Muscle of leg (tissue), 16 donors: ENCODE measurements at places on chromosomes 4 and X. TPM values are rescaled to one million over a fixed set of nuclear protein-coding genes. Genes with fewer than 3 reads are reported as not detected.

DNA sequence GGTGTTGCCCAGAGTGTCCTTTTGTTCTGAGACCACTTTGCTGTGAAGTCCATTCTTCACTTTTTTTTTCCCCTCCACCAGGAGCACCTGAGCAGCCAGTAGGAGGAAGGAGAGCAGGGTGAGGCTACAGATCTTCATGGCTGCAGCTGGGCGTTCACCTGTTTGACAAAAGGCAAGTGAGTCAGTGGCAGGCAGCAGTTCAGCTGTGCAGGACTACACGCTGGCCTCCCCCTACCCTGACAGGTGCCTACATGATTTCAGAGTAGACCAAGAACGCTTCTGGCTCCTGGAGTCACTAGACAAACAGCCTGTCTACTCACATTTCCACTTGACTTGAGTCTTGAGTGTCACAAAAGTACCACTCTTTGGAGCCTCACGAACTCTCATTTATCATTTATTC, 2.0 kb downstream of the FGFBP1 start:
- no peak for DNase-seq

DNA sequence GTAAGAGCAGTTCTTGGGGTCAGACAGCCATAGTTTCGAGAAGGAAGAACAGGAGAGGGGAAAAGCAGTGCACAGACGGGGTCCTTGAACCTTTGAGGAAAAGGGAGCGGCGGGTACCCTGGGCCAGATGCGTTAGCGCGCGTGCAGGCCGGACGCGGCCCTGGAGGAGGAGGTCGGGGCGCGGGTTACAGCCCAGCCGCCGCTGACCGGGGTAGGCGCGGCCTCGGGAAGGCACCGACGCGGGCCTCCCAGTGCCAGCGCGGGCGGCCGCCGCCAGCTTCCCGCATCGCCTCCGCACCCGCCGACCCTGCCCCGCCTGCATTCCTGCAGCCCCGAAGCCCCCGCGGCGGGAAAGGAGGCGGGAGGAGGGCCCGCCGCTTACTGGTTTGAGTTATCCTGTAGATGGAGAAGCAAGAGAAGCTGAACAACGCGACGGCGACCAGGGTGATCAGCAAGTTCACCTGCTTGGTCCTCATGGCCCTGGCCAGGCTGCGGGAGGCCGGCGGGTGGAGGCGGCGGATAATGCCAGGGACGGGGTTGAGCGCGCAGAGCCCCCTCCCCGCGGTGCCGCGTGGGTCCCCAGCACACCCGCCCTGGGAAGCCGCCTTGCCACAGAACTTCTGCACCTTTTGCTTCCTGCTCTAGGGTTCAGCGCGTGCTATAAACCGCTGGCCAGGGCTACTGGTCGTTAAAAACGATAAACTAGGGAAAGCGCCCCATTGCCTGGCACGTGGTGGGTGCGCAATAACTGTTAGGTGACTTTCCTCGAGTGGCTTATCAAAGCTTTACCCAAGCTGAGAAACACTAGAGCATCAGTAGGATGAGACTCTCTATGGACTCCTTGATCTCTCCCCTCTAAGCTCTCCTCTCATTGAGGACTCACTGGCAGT, at the start of gene MGAT4D:
Gene MGAT4D, minus strand, starts transcription at position 547 of the 890 bp plus-strand sequence. Its CDS starts 71 bp downstream, at position 476.
- peak; percentile 0 for DNase-seq

GRCh38 chrX:155330992-155331391, 3.4 kb downstream of the CLIC2 start:
- no peak for DNase-seq

- DNase-seq: no peak
Observed at GRCh38 chrX:115452251-115452650, 108.7 kb upstream of the PLS3 start.

DNA sequence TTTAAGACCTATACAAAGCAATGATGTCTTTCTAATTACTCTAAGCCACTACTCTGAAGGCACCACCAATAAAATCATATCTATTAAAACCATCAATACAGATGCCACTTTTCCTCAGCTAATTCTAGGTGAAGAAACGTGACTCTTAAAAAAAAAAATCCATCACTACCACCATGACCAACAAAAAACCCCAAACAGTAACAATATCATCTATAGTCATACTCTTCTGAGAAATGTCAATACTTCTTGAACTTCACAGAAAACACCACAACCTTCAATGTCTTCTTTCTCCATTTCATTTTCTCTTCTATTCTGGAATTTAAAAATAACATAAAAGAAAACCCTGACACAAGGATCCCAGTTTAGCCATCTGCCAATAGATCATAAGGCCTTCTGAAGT, 35.7 kb downstream of the CASK start:
- no peak for DNase-seq

- DNase-seq: no peak
Observed at GRCh38 chr4:96845819-96846218, 1005.9 kb downstream of the PDHA2 start.

DNA sequence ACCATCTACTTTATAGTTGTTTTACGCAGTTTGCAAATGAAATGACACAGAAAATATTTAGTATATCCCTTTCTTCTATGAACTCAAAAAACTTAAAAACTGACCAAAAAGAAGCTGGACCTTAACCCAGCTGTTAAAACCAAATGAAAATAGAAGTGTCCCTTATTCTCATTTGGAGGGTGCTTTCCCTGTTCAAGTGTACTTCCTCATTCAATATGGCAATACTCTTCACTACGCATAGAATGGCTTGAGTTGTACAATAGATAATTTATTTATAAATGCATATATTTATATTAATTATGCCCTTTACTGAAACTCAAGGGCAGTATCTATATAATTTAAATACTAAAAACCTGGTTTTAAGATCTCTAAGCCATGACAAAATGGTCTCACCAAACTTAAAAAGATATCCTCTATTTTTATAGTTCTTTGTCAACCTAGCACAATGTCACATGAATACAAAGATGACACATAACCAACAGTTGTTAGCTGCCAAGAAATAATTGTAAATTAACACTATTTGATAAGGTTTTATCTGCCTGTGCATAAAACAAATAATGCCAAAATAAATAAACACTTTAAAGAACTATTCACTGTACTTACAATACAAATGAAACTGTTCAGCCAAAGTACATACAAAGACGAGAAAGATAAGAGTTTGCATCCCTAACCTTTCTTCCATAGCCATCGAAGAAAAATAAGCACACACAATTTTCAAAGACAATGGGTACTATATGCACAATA, 25.2 kb downstream of the YTHDC1 start:
- no peak for DNase-seq

The SLC38A5 gene
- 6.0 TPM for polyA plus RNA-seq

GRCh38 chr4:5891563-5892322, 1.1 kb downstream of the CRMP1 start:
- DNase-seq: no peak

GRCh38 chrX:105461016-105461415, 240.5 kb upstream of the TEX13A start:
- no peak for DNase-seq

- no peak for DNase-seq
Observed at GRCh38 chr4:124590480-124590879, 122.1 kb downstream of the ANKRD50 start.

DNA sequence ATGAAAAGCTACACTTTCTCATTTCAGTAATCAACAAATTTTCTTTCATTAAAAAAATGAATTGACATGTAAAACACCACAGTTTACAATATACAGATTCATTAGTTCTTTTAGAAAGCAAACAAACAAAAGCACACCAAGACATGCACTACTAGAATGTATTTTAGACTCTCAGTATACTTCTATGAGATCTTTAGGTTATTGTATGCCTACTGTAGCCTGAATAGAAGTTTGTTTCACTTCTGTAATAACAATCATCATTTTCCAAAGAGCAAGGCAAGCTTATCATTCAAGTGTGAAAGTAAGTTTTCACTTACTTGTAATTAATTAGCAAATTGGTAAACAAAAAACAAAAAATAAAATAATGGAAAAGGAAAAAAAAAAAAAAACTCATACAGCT, 24.9 kb downstream of the CXXC4 start:
- no peak for DNase-seq

DNA sequence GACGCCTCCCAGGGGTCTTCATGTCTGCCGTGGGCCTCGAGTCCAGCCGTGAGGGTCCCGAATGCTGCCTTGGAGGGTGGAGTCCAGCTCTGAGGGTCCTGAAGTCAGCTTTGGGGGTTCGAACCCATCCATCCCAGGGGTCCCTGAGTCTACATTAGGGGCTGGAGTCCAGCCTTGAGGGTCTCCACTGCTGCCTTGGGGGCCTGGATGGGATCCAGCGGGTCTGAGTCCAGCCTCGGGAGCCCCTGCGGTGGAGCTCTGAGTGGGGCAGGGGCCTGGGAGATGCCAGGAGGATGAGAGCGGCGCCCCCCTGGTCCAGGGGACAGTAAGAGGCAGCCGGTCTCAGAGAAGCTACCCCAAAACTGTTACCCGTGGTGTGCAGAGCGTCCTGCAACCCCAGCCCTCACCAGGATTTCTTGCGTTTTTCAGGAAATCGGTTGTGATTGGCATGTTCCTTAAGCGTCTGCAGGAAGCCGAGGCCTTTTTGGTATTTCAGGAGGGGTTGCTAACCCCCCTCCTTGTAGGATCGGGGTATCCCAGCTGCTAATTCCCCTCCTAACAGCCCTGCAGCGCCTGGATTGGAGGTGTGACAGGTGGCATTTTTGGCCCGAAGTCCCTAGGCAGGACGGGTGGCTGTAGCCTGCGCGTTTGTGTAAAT, 1.7 kb upstream of the GTPBP6 start:
- peak; percentile 39 for DNase-seq

- no peak for DNase-seq
Observed at GRCh38 chr4:38411092-38411491, 252.9 kb upstream of the KLF3 start.

The TMSB15C gene
- 8.4 TPM for polyA plus RNA-seq

The CT45A2 gene
- polyA plus RNA-seq: not detected

DNA sequence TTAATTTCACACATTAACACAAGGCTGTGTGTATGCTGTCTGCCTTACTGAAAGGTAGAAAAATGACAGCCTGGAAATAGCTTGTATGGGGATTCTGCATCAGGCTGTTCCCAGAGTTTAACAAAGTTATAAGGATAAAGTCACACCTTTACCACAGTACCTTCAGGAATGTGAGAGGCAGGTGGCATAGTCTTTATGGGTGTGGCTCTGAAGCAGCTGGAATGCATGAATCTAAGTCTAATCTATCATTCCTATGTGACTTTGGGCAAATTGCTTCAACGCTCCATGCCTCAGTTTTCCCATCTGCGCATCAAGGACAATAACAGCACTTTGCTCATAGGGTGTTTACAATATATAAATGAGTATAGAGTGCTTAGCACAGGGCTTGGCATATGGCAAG, 84.2 kb upstream of the EGFL6 start:
- no peak for DNase-seq

- peak; percentile 84 for DNase-seq
Observed at GRCh38 chrX:12946838-12947544, 27.9 kb upstream of the TMSB4X start.

- DNase-seq: no peak
Observed at GRCh38 chr4:73856518-73856917, 3.4 kb downstream of the PF4V1 start.

- peak; percentile 38 for DNase-seq
Observed at GRCh38 chr4:127604949-127605709, 27.6 kb upstream of the INTU start.

DNA sequence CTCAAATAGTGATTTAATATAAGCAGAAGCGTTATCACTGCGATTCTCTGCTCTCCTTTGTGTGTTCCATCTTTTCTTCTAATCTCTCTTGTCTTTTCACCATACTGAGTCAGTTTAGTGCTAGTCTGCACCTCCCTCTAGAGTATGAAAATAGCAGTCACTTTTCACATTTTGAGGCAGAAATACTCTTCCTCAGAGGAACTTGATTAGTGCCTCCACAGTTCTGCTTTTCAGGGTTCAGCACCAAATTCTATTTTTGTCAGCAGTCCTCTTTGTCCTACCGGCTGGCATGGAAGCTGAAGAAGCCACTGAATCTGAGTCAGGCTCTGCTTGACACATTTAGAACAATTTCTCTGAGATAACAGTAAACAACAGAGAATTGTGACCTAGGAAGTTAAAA, 49.7 kb upstream of the ANKRD17 start:
- DNase-seq: peak; percentile 32

DNA sequence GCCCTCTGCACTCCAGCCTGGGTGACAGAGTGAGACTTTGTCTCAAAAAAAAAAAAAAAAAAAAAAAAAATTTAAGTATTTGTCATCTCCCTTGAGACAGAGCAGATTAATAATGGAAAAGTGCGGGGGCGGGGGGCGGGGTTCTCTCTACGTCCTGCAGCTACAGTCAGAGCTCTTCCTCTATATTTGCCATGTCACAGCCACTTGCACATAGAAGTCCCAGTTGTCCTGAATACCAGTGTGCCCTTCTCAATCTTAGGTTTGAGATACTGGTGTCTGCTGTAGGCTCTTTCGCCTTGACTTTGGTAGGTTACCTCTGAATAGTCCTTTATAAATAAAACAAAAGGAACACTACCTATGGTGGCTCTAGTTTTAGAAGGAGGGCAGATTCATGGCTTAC, 237.8 kb upstream of the PGRMC2 start:
- no peak for DNase-seq

DNA sequence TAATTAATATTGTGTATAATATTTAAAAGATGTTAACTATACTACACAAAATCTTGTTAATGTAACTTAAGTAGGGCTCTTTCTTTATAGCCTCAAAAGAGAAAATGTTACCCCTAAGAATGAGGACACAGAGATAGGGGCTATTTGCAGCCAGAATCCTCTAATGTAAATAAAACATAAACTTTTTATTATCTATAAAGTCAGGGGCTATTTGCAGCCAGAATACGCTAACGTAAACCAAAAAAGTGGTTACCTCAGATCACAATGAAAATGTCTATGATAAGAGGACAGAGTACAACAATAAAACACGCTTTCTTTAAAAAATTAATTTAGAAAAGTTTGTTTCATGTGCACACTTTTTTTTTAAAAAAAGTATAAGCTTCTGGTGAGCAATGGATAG, 229.9 kb upstream of the PITX2 start:
- DNase-seq: no peak

The SPATA4 gene
- polyA plus RNA-seq: 0.21 TPM

DNA sequence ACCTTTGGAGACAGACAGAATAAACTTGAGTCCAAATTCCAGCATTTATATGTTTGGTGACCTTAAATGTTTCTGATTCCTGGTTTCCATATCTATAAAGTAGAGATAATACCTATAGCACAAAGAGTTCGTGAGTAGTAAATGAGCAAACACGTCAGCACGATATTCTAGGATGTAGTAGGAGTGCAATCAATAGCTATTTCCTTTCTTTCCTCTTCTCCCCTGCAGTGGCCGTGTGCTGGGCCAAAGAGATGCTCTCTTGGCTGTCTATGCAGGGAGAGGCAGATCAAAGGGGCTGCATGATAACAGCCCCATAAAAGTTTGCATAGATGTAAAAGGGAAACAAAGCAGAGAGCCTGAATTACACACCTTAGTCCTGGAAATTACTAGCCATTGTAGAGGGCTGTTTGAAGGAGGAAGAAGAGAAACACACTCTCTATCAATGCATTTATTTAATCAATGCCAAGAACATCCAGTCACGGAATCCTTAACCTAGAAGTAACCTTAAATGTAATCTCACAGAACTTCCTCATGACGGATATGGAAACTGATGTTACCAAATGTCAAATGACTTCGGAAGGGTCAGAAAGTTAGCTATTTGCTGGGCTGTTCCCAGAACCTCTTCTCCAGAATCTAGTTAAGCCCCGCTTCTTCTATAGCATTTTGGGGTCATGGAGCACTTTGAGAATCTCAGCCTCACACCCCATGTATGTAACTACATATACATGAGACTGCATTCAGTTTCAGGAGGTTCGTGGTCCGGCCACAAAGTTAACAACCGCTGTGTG, 35.5 kb upstream of the PLAC8 start:
- peak; percentile 8 for DNase-seq

The TMEM131L gene
- 48.2 TPM for polyA plus RNA-seq

- DNase-seq: no peak
Observed at GRCh38 chr4:14552119-14552518, 450.2 kb upstream of the CPEB2 start.

- DNase-seq: peak; percentile 90
Observed at GRCh38 chrX:138756234-138756633, 44.7 kb upstream of the FGF13 start.
